HFFc6 (cell line): ENCODE measurements at places on chromosomes 12 and 14. TPM values are rescaled to one million over a fixed set of nuclear protein-coding genes. Genes with fewer than 3 reads are reported as not detected.

DNA sequence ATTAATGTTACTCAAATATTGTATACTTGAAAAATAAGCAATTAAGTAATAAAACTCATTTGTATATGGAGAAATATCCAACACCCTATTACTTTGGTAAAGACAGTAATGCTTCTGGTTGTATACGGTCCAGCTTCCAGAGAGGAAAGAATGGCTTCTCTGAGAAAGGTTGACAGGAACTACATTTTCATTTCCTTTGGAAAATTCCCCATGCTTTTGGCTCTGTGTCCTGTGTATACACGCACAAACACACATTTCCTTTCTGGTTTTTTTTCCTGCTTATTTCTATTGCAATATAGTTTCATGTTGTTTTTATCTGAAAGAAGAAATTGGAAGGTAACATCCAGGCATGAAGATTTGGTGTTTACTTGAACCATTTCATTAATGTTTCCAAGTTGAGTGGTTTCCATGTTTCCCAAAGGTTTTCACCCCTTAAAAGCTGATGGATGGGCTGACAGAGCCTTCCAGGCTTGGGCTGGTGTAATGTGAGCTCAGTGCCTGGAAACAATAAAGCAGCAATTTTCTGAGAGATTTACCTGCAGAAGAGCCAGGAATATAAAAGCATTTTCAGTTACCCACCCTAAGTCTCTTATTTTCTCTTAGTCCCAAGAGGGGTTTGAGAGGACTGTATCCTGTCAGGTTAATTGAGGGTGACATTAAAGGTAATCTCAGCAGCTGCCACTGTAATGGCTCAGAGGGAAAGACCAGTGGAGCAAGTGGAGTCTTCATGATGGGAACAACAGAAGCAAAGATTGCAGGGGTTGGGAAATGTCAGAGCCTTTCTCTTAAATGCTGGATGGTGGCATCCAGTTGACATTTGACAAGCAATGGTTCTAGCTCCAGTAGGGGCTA lies 33.4 kb upstream of the TMTC1 start:
- DNase-seq, result no peak

NFATC4 gene
- 74.5 to 78.4 TPM (median 74.9 TPM) in 3 replicates for total RNA-seq

TAS2R10 gene
- total RNA-seq, result 0.21 TPM in 1 of 3 replicates, not detected in the others

MYF6 gene
- not detected in 3 replicates for total RNA-seq

TAC3 gene
- total RNA-seq, result not detected in 3 replicates

HCAR2 gene
- not detected in 3 replicates for total RNA-seq

DNA sequence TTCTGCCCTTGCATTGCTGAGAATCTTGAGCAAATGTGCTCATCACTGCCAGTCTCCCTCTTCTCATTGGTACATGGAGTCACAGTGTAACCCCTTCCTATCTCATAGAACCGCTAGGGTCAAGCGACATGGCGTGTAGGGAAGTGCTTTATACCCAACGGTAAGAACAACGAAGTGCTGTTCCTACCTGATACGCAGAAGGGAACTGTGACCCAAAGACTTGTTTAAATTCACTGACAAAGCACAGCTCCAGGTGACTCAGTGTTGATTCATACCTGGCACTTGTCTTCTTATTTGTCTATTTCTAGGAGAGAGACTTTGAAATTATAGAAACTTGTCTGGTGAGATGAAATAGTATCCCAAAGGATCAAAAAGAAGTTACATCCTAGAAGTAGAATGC lies 53.7 kb downstream of the FBXL14 start:
- no peak for DNase-seq

DNA sequence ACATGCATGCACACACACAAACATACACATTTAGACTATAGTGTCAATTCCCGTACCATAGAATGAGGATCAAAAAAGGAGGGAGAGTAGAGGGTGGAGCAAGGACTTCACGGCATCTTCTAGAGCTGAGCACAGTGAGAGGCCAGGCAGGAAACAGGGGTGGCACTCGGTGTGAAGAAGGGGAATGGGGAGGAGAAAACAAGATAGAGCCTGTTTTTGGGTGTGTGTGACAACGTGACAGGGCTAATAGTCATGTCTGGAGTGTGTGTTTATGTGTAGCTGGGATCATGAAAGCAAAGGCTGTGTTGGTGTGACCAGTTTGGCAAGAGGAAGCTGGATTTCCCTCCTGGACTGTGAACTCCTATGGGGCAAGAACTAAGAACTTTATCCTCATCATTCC lies 9.9 kb upstream of the ACVR1B start:
- no peak for DNase-seq

TXNDC16 gene
- 1.5 to 1.8 TPM (median 1.8 TPM) in 3 replicates for total RNA-seq

GPRC5D gene
- total RNA-seq, result not detected in 3 replicates

DNA sequence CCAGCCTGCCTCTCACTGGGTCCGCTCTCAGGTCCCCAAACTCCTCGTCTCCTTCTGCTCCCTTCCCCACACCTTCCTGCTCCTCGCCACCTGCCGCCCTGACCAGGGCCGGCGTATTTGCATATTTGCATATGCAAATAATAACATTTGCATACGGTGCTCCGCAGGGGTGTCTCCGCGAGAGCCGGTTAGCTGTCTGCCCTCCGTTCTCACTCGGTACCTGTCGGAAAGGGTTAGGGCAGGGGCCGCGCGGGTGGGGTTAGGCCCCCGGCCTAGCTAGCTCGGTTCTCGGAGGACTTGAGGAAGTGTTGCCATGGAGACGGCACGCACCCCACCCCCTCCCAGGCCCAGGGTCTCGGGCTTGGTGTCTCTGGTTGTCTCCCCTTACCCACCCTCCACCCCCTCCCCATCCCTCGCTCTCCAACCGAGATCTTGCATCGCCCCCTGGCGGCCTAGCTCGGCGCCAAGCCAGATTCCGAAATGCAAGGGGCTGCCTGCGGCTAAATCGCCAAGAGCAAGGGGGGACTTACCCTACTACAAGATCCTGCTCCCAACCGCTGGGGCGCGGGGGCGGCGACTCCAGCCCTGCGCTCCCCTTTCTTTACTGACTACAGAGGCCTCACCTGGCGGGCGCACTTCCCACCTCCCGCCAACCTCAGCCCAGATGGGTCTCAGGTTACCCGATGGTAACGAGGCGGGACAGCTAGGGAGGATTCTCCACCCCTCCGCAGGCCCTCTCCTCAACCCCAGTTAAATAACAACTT lies 8.1 kb downstream of the STAC3 start:
- DNase-seq, result no peak

GRCh38 chr12:5180496-5180895 lies 136.8 kb downstream of the KCNA5 start:
- no peak for DNase-seq

FOXM1 gene
- total RNA-seq, result 41.9 to 86.3 TPM (median 70.8 TPM) in 3 replicates

KRT85 gene
- not detected in 3 replicates for total RNA-seq

GRCh38 chr12:99418379-99418778 lies 229.2 kb upstream of the GARIN6 start:
- no peak for DNase-seq

DNA sequence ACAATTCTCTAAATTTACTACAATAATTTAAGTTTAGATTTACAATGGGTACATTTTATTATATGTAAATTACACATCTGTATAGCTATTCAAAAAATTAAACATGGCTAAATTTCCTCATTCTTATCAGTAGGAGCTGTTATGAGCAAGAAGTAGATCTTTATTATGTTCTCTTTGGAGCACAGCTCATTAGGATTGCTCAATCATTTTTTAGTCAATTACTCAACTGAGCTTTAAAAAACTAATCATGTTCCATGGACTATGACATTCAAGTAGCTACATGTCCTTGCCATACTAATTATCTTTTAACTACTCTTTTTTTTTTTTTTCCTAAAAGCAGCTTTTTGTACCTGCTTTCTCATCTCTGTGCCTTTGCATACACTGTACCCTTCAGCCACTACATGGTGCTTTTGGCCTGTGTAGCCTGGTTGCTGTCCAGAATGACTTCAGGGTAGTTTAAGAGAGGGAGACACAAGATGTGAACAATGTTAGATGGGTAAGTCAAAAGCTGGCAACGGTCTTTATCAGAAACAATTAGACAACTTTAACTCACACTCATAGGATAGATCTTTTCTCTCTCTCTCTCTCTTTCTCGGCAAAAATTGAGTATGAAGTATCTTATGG lies 69.0 kb downstream of the SSPN start:
- no peak for DNase-seq

GRCh38 chr14:100128688-100129087 lies 30.8 kb downstream of the DEGS2 start:
- no peak for DNase-seq

TGM1 gene
- 0.90 to 1.7 TPM (median 1.1 TPM) in 3 replicates for total RNA-seq

DNA sequence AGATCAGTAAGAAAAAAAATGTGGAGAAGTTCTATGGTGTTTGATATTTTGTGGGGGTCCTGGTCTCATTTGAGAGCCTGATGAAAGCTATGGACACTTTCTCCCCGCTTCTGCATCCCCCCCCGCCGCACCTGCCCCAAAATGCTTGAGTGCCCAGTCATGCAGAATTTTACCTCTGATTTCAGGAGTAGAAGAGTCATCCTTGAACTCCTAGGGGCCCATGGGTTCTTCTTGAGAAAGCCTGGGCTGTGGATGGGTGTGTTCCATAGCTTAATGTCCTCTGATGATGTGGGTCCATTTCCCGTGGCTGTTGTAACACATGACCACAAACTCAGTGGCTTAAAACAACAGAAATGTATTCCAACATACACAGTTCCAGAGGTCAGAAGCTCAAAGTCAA lies 248.8 kb upstream of the PWP1 start:
- DNase-seq, result no peak

GRCh38 chr12:94815958-94816357 lies 165.6 kb upstream of the TMCC3 start:
- DNase-seq, result no peak

GRCh38 chr12:113462117-113462774 lies 9.4 kb downstream of the LHX5 start:
- DNase-seq, result peak; percentile 65

DNA sequence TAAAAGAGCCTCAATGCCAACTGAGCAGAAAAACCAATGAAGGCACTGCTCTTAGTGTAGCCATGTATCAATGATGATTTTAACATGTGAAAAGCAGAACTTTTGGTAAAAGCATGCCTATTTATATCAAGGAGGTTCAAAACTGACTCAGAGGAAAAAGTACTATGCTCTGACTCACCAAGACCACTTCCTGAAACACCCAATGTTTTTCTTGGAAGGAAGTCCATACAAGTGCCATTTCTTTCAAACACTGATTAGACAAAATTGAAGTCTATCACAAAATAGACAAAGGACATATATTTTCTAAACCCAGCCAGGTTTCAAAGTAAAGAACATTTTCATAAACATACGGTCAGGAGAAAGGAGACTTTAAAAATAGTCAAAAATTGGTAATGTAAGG lies 88.6 kb downstream of the EPS8 start:
- DNase-seq, result peak; percentile 89

GRCh38 chr12:9084417-9084816 lies 31.3 kb downstream of the A2M start:
- DNase-seq, result no peak

DCN gene
- 18.8 to 51.8 TPM (median 24.0 TPM) in 3 replicates for total RNA-seq

LIN7A gene
- 14.8 to 23.4 TPM (median 15.8 TPM) in 3 replicates for total RNA-seq

GRCh38 chr14:51849097-51849496 lies 11.3 kb upstream of the GNG2 start:
- peak; percentile 25 for DNase-seq
